MG63 (cell line): ENCODE measurements at places on chromosomes 1 and 21. TPM values are rescaled to one million over a fixed set of nuclear protein-coding genes. Genes with fewer than 3 reads are reported as not detected.

- no peak for DNase-seq
These were observed 37.6 kb upstream of the CLSTN1 start for GRCh38 chr1:9861360-9861759.

DNA sequence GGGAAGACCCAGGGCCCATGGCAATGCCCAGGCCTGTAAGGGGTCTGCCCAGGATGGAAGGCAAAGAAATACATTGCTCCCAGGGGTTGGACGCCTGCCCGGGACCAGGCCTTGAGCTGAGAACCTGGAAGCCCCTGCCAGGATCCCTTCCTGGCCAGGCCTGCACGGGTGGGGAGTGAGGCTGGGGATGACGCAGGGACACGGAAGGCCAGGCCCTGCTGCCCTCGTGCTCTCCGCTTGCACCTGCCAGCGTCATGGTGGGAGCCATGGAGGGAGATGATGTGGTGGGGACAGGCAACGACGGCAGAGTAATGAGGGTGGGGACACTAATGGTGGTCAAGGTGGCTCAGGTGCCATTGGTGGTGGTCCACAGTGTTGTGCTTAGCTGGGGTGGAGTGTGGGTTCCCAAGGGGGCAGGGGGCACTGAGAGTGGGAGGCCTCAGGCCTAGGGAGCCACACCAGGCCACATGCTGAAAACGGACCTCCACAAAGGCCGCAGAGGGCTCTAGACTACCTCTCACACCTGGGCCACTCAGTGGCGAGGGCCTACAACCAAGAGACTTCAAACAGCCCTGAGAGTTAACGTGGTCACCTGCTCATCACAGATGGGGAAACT is 4.3 kb downstream of the HES3 start:
- DNase-seq: no peak

- no peak for DNase-seq
These were observed 63.0 kb upstream of the BACH1 start for GRCh38 chr21:29235714-29236197.

GRCh38 chr21:35207322-35207721 is 158.2 kb upstream of the RUNX1 start:
- DNase-seq: peak; percentile 84

GRCh38 chr21:31560479-31560878 is 99.0 kb upstream of the SOD1 start:
- DNase-seq: no peak

GRCh38 chr1:14520514-14521163 is 77.8 kb upstream of the KAZN start:
- DNase-seq: no peak

- DNase-seq: peak; percentile 76
These were observed 166.9 kb downstream of the TOMM20 start for GRCh38 chr1:234961456-234962339.

DNA sequence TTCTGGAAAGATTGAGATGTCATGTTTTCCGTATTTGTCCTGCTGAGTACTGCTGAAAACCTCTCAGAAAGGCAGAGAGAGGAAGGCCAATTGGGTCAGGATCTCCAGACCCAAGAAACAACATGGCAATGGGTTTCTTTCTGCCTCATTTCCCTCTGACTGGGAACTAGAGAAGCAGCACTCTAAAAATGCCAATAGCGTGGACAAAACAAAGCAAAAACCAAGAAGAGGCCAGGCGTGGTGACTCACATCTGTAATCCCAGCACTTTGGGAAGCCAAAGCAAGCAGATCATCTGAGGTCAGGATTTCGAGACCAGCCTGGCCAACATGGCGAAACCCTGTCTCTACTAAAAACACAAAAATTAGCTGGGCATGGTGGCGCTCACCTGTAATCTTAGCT is 18.3 kb downstream of the TNFRSF9 start:
- peak; percentile 78 for DNase-seq

- DNase-seq: no peak
These were observed 41.8 kb upstream of the ACTRT2 start for GRCh38 chr1:2979191-2980072.

DNA sequence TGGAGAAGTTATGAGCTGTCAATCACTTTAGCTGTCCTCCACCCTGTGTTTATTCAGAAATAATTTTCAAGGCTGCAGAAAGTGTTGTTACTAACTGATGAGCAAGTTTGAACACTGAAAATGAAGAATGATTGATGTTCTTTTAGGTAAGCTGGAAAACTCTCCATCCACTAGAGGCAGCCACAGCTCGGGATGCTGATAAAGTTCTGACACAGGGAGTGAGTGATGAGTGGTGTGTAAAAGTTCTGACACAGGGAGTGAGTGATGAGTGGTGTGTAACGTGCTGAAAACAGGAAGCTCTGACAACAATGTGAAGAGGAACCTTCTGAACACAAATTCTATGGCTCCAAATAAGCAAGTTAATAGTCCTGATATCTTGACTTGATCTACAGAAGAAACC is 197.5 kb upstream of the PTBP2 start:
- DNase-seq: no peak

DNA sequence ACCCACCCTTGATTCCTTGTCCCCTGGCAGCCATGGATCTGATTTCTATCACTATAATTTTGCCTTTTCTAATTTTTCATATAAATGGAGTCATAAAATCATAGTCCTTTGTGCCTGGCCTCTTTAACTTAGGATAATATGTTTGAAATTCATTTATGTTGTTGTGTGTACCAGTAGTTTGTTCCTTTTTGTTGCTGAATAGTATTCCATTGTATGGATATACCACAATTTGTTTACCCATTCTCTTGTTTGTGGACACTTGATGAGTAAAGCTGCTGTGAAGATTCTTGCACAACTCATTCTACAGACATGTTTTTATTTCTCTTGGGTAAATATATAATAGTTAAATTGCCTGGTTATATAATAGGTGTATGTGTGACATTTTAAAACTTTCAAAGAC is 22.7 kb upstream of the GJA8 start:
- DNase-seq: no peak

- no peak for DNase-seq
These were observed 1.2 kb upstream of the ARPC5 start for GRCh38 chr1:183636783-183637182.

- DNase-seq: no peak
These were observed 15.0 kb upstream of the F5 start for GRCh38 chr1:169601096-169601881.

GRCh38 chr1:53544728-53545515 is 85.7 kb downstream of the DMRTB1 start:
- DNase-seq: no peak

- DNase-seq: no peak
These were observed 11.8 kb downstream of the SLC6A9 start for GRCh38 chr1:44019466-44019948.

DNA sequence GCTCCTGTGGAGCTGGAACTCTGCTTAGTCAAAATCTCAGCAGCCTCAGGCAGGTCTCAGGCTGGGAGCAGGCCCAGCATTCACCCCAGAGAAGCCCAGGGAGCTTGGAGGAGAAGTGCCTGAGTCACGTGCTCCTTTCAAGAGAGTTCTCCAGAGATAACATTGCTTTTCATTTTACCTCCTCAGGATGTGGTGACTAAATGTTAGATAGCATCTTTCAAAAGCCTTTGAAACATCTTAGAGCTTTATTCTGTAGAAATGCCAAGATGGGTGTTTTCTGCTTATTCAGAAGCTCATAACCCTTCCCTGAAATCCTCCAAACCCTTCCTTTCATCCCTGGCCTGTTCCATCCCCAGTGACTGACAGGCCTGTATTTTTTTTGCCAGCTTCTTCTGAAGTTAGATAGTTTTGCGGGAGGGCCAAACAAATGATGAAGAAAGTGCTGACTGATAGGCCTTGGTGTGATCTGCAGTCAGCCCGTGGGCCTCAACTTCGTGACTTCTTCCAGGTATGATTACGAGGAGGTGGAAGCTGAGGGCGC is 58.0 kb downstream of the PGM1 start:
- DNase-seq: peak; percentile 81

DNA sequence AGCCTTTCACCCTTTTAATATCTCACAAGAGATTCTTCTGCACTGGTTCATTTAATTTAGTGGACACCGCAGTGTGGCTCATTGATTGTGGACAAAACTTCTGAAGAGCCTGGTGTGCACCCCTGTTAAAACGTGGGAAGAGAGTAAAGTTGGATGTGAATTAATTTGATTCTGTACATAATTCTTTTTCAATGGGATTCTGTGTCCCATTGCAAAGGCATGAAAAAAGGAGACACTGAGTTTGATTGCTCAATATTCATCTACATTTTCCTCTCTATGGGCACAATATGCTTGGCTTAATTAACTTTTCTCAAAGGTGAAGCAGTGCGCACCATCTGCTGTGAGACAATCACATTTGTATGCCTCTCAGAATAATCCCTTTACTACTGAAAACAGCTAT is 95.1 kb downstream of the BARHL2 start:
- no peak for DNase-seq

DNA sequence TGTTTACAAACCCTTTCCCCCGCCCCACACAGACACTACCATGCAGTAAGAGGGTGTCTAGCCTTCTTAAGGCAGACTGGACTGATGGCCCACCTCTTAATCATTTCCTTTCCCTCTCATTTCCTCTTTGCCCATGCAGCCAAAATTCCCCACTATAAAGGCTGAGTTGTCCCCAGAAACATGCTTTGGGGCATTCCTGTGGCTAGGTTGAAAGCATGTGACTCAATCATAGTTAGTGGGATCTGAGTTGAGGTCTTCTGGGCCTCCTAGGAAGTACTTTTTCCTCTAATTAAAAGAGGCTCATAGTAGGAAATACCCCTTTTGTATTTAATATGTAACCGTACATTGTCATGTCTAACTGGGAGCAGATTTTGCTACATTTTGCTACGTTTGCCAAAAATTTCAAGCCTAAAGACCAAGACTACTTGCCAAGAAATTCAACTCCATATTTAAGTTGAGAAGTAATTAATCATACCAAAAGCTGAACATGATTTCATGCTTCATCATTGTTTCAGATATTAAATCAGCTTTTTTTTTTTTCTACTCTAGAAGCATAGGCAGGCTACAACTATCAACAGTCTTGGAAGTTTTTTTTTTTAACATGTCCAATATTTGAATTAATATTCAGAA is 174.7 kb downstream of the ADGRL4 start:
- peak; percentile 79 for DNase-seq

DNA sequence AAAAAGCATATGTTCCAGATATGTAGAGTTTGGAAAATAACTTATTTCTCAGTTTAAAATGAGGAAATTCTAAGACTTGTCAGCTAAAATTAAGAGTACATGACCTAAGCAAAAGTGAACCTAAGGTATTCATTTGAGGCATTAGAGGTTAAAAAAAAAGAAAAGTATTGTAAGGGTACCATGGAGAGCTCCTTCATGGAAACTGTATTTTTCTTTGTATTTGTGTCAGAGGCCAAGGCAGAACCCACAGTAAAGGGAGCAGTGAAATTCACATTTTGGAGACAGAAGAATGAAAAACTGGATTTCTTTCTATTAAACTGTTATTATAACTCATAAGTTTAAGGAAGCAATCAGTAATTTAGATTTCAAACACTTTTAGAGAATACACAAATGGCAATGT is 1494.8 kb downstream of the KCNT2 start:
- DNase-seq: no peak

GRCh38 chr1:168340781-168341482 is 60.3 kb downstream of the TBX19 start:
- no peak for DNase-seq

DNA sequence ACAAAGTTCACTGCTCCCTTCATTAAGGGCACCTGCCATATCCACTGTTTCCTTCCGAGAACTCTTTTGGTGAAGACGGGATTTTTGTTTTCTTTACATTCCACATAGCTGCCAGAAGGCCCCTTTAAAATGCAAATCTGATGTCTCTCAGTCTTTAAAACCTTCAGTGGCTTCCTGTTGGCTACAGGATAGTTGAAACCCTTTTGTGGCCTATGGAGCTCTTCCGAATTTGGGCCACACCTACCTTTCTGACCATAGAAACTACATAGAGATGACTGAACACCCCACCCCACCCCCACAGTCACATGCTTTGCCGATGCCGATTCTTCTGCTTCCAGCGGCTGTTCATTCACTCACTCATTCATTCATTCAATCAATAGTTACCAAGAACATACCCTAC is 502.6 kb downstream of the KIF26B start:
- no peak for DNase-seq

Gene IL19
- not detected in 2 replicates for total RNA-seq

Gene ASCL5
- total RNA-seq: not detected in 2 replicates

Gene LHX4
- total RNA-seq: 0.13 TPM in 1 of 2 replicates, not detected in the other

Gene NBPF8
- 1.7 and 3.4 TPM in 2 replicates for total RNA-seq

Gene FMO1
- not detected in 2 replicates for total RNA-seq

Gene HYI
- total RNA-seq: 12.1 and 16.7 TPM in 2 replicates

Gene ADAM30
- not detected in 2 replicates for total RNA-seq

Gene CR2
- total RNA-seq: not detected in 2 replicates

Gene RXRG
- total RNA-seq: 0.47 TPM in 1 of 2 replicates, not detected in the other

Gene OR2T2
- total RNA-seq: not detected in 2 replicates

Gene UTS2
- total RNA-seq: not detected in 2 replicates
